ENCODE measurements at places on chromosomes 7 and 10. TPM values are rescaled to one million over a fixed set of nuclear protein-coding genes. Genes with fewer than 3 reads are reported as not detected.

GRCh38 chr7:2689343-2689847, 1.4 kb downstream of the AMZ1 start:
- DNase-seq = no peak

- no peak for DNase-seq
These were observed 28.9 kb upstream of the PPIF start for GRCh38 chr10:79318369-79318768.

- no peak for DNase-seq
These were observed 78.0 kb upstream of the DYNC1I1 start for GRCh38 chr7:95694334-95694733.

DNA sequence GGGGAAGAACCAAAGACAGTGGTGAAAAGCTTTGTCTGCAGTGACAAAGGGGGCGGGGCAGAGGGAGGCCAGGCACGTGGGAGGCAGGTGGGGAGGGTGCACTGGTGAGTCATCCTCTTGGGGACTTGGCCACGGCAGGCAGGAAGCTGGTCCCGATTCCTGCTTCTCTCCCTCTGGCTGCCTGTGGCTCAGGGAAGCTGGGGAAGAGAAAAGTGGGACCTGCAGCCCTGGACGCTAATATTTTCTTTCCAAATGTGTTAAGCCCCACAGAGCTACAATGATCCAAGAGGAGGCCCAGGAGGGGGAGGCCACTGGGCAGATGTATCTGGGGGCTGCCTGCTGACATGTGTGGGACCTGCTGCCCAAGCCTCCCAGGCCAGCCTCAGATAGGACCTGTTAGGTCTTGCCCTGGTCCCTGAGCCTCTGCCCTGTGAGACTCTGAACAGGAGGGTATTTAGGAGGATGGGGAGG, 231.8 kb downstream of the KCNMA1 start:
- no peak for DNase-seq

GRCh38 chr7:81626008-81626407, 143.8 kb downstream of the HGF start:
- no peak for DNase-seq

GRCh38 chr10:72043016-72043834, 45.1 kb downstream of the SPOCK2 start:
- no peak for DNase-seq

DNA sequence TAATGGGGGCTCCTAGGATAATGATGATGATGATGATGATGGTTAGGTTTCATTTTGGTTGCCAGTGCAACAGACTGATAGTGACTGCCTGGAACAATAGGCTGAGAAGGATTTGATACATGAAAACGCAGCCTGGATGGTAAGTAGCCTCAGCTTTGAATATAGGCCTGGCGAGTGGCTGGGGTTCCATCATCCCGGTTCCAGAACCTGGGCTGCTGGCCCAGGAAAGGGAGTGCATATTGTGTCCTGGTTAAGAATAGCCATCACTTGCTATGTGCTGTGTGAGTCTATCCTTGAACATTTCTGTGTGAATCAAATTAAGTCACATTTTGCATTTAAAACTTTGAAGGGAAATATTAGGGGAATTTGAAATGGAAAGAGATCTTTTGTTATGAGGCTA, 62.7 kb downstream of the SHH start:
- DNase-seq = no peak

GRCh38 chr7:138458576-138459412, 1.3 kb upstream of the TRIM24 start:
- no peak for DNase-seq

DNA sequence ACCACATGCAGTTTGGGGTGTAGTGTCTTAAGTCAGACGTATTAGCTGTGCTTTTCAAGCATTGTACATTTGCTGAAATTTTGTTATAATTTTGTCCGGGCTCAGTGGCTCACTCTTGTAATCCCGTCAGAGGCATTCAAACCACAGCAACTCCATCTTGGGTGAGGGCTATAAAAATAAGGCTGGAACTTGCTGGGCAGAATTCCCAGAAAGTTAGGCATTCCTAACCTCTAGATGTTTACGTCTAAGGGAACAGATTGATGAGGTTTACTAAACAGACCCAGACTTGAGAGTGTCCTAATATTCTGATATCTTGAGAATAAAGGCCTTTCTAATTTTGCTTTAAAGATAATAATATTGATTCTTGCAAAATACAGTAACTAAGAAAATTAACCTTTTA, 957.8 kb downstream of the NXPH1 start:
- no peak for DNase-seq

- no peak for DNase-seq
These were observed 433.9 kb downstream of the SORCS3 start for GRCh38 chr10:105075031-105075430.

DNA sequence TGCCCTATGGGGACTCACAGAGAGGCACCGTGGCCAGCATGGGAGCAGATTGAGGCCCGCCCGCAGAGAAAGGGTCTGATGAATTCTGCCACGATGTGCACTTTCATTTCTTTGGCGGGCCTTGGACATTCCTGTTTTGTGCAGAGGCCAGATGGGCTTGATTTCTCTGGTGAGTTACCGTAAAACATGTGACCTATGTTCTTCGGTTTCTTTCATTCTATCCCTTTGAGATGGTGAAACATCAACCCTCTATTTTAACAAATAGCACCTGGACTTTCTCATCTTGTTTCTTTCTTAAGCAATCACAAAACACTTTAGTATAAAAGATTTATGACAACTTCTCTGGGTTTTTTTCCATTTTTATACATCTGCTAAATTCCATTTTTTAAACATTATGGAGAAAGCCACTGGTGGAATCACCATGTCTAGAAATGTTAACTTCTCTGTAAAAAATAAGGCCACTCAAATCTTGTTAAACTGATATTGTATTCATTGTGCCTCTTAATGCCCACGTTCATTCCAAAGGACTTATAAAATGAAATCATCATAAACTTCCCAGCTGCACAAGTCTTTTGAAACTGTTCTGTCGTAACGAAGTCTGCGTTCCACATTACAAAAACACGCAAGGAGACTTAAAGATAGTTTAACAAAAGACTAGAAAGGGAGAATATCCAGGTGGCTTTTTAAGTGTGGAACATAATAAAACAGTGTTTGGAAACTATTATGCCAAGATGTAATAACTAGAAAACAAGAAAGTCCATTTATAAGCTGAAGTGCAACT, 21.4 kb upstream of the ODAD2 start:
- DNase-seq = no peak

DNA sequence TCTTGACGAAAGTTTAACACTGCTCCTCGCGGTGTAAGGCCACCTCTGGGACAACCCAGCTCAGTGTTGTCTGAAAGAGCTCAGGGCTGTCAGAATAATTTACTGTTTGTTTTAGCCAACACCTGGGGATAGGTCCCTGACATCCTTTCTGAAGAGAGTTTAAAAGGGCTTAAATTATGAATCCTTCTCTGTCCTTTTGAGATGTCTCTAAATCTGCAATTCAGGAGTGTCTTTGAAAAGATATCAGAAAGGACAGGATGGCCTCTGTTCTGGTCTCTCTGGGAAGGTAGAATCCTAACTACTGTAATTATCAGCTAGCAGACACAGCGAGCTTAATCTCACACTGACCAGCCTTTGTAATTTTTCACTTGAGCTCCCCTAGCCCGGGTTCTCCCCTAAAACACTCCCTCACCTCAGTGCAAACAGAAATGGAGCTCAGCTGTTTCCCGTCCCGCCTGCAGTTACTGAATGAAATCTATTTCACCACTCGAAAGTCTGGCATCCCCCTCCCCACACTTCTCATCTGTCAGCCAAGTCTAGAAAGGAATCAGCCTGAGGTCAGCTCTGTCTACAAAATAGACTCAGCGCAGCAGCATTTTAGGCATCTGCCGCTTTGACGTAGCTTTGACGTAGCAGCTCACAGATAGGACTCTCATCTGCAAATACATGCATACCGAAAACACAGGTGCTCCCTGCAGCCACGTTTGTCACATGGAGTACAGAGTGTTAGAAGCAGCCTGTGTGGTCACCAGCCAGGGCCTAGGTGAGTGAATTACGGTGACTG, 4.8 kb downstream of the DYNC2I1 start:
- no peak for DNase-seq

- DNase-seq = no peak
These were observed 37.4 kb upstream of the BET1 start for GRCh38 chr7:94041529-94041928.

- DNase-seq = no peak
These were observed 371.9 kb upstream of the CHRM2 start for GRCh38 chr7:136496551-136496950.

DNA sequence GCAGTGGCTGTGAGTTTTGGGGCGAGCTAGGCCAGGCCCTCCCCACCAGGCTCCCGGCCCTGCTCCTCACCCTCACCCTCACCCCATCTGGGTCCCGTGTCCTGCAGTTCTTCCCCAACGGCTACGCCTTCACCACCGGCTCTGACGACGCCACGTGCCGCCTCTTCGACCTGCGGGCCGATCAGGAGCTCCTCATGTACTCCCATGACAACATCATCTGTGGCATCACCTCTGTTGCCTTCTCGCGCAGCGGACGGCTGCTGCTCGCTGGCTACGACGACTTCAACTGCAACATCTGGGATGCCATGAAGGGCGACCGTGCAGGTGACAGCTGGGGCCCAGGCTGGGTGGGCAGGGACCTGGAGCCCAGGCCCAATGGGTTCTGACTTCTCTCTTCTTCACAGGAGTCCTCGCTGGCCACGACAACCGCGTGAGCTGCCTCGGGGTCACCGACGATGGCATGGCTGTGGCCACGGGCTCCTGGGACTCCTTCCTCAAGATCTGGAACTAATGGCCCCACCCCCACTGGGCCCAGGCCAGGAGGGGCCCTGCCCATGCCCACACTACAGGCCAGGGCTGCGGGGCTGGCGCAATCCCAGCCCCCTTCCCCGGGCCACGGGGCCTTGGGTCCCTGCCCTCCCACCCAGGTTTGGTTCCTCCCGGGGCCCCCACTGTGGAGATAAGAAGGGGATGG, 4.9 kb downstream of the GNB2 start:
- no peak for DNase-seq

- DNase-seq = no peak
These were observed 77.4 kb downstream of the EPC1 start for GRCh38 chr10:32269343-32270100.

DNA sequence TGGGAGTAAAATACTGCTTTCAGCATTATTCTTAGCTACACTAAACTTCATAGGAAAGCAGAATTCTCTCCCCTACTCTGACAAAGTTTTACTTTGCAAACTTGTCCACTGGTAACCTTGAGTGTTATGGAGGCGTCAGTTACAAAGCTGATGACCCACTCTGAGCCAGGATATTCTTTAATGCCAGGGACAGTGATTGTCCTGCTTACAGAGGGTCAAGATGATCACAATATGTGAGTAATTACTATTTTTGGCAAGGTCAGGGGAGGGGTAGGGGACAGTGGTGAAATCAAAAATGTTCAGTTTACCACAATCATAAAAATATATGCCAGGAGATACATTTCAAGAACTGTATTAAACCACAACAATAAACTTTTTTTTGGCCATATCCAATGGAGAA, 520.6 kb downstream of the SUGCT start:
- DNase-seq = no peak

- no peak for DNase-seq
These were observed 522.5 kb downstream of the ETV1 start for GRCh38 chr7:13466874-13467547.

DNA sequence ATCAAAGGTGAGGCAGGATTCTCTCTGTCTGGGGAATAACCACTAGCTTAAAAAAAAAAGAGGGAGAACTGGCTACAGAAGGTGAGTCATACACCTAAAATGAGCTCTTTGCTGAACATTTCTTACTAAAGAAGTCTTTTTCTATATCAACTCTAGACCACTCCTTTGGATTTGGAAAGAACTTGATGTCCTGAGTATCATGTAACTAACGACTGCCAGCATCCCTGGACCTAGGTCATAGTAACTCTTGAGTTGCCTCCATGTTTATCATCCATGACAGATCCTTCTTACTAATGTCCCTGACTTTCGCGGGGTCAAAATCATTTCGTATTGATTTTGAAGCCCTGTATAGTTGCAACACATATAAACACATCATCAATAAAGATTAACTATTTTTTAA, 89.1 kb downstream of the CNOT4 start:
- DNase-seq = no peak

DNA sequence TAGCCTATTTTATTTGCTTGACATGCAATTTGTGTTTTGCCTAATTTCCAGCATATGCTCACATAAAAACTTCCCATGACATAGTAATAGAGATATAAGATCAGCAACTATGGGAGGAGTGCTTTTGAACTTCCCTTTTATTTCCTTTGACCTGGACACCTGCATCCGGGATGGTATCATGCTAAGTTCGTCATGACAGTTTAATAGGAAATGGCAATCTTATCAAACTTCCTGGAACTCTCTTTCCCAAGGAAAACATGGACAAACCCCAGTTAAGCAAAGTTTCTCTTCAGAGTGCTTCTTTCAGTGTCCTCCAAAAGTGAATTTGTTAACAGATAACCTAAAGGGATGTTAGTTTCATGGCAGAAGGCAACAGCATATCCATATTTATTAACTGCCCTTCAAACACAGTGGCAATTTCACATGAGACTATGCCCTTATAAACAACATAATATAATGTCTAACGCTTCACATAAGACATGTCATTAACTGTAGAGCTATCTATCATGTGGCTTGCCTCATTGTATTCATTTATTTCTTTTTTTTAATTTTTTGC, 474.7 kb upstream of the SEMA3A start:
- DNase-seq = no peak

DNA sequence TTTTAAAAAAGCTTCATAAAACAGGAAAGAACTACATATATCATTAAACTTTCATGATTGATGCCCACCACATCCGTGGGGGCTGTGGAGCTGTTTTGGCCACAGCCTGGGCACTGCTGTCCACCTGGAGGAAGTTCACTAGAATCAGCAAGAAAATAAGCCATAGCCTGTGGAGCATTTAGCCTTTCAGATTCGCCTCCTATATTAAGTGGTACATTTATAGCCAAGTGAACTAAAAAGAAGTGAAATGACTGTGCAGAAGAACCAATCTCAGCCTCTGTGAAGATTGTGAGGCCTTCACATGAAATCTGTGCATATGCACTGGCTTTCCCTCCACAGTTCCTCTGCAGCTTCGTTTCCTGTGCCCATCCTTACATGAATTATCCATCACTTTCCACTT, 23.5 kb downstream of the WNT16 start:
- DNase-seq = no peak

- DNase-seq = no peak
These were observed 119.1 kb downstream of the CUBN start for GRCh38 chr10:17010363-17011145.

The FGL2 gene
- total RNA-seq = 19.1 TPM

The TMEM229A gene
- total RNA-seq = 0.23 TPM

The NME8 gene
- total RNA-seq = 0.09 TPM

The HOXA9 gene
- 0.70 TPM for total RNA-seq

The PRTFDC1 gene
- total RNA-seq = 3.1 TPM

The PSMG3 gene
- total RNA-seq = 10.3 TPM

The VWDE gene
- 0.59 TPM for total RNA-seq

The LRRTM3 gene
- not detected for total RNA-seq

The UCMA gene
- not detected for total RNA-seq

The CAV1 gene
- 13.4 TPM for total RNA-seq

The TDRD1 gene
- total RNA-seq = 0.17 TPM

The NUDT1 gene
- 1.0 TPM for total RNA-seq

The GDF2 gene
- 26.9 TPM for total RNA-seq

The ENO4 gene
- 0.08 TPM for total RNA-seq

The PTPRN2 gene
- total RNA-seq = 1.9 TPM
